ENCODE measurements at places on chromosomes 2 and 18. TPM values are rescaled to one million over a fixed set of nuclear protein-coding genes. Genes with fewer than 3 reads are reported as not detected.
A peak's percentile ranks its signal among the peaks of the same experiment; 100 is the strongest.

DNA sequence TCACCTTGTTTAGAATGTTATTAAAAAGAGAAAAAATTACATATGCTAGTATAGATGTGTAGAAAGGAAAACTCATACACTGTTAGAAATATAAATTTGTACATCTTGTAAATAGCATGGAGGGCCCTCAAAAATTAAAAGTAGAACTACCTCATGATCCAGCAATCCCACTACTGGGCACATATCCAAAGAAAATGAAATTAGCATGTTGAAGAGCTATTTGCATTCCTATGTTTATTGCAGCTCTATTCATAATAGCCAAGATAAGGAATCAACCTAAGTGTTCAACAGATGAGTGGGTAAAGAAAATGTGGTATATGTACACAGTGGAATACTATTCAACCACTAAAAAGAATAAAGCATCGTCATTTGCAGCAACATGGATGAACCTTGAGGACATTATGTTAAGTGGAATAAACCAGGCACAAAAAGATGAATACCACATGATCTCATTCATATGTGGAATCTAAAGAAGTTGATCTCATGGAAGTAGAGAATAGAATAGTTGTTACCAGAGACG is 251.5 kb upstream of the THUMPD2 start:
- no peak for DNase-seq
- no peaks in the 10 kb centered on the region for H3K36me3 ChIP-seq
- no peak overlapping the region for H3K27ac ChIP-seq
- no peaks in the 10 kb centered on the region for H3K4me1 ChIP-seq
- H3K27me3 ChIP-seq = no peaks in the 10 kb centered on the region

DNA sequence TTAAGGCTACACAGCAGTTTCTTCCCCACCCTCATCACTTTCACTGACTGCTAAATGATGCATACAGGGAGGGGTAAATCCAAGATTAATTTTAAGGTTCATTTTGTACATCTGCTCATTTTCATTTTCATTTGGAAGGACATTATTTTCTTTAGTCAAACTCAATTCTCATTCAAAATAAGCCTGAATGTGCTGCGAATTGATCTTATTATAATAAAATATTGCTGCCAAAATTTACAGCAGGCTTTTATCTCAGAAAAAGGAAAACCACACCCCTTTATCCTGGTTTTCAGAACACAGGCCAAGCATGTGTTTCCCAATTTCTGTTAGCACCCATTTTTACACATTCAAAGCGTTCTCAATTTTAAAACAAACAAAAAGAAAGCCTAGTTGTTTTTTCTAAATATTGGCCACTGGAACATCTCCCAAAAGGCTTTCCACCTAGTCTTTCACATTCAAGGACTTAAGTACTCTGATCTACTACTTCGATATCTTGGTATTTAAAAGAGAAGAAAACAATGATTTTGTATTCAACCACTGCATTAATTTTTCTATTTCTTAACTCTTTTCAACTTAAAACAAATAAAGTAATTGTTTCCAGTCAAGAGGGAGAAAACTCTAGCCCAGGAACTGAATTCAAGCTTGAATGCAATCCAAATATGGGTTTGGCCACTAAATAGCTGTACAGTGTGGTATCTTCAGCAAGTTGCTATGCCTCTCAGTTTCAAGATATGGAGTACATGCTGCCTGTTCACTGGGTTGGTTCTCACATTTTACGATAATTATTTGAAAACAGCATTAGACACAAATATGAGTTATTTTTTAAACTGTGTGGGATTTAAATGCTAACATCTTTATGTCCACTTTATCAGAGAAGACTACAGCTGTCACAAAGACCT is 52.5 kb downstream of the CDH2 start:
- no peak overlapping the region for H3K27ac ChIP-seq
- no peak for DNase-seq
- no peaks in the 10 kb centered on the region for H3K4me1 ChIP-seq
- H3K27me3 ChIP-seq = no peaks in the 10 kb centered on the region
- no peaks in the 10 kb centered on the region for H3K36me3 ChIP-seq

ECEL1 gene
- total RNA-seq = 0.16 TPM

SPATA3 gene
- total RNA-seq = not detected

DNA sequence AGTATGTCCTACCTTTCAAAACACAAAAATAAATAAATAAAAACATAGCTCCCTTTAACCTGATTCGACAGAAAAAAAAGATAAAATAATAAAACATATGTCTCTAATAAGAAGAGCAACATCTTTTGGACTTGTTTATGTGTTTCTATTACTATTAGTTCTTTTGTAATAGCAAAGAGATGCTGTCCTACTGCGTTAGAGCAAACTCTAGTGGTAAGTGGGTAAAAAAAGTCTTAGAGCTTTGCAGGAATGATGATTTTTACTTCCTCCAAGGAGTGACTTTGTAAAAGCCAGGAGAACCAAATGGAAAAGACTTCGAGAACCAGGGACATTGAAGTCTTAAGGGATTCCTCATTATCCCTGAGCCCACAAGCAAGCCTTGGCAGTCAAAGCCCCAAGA is 450.1 kb downstream of the METTL4 start:
- no peak overlapping the region for H3K27ac ChIP-seq
- H3K36me3 ChIP-seq = no peaks in the 10 kb centered on the region
- no peak for DNase-seq
- no peaks in the 10 kb centered on the region for H3K4me1 ChIP-seq

DNA sequence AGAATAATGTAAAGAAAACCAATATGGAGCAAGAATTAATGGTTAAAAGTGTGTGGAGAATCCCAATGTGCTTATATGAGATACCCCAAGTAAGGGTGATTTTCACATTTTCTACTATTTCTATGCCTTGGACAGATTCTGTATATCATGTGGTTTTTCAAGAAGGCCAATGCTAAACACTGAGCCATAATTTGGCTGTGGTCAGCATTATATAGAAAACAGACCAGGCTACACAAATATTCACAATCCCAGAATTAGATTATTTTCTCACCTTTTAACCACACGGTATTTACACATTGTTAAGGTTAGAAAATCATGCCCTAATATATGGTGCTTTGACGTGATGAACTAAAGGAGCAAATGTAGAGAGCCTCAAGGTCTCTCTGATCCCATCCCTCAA is 277.4 kb upstream of the LRATD1 start:
- H3K27ac ChIP-seq = no peak overlapping the region
- H3K27me3 ChIP-seq = no peaks in the 10 kb centered on the region
- DNase-seq = no peak
- no peak overlapping the region for H3K4me3 ChIP-seq

DNA sequence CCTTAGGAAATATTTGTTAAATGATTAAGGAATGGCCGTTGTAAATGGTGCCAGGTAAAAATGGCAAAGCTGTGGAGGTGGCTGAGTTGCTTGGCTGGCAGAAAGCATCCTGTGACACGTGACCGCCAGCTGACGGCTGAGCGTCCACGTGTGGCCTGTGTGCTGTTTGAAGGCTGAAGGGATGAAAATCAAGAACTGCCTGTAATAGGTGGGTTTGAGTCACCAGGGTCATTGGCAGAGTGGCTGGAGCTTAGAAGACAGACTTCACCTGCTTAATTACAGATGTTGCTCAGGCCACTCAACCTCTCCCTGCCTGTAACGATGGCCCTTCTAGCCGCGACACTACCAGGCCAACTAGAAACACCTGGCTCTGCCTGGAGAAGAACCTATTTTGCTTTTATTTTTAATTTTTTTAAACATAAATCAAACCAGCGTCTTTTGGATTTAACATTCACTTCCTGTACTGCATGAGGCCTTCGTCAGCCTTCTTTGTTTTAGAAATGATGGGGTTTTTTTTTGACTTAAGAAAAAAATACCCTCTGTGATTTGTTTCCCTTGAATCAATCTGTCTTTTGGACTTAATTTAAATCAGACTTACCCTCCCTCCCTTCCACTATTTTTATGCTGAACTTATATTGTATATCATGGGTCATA is 206.5 kb downstream of the PRKCE start:
- no peaks in the 10 kb centered on the region for H3K36me3 ChIP-seq
- DNase-seq = no peak
- no peak overlapping the region for H3K27ac ChIP-seq
- no peak overlapping the region for H3K4me3 ChIP-seq
- peaks cover 87% of the 10 kb centered on the region for H3K4me1 ChIP-seq
- no peaks in the 10 kb centered on the region for H3K27me3 ChIP-seq

DNA sequence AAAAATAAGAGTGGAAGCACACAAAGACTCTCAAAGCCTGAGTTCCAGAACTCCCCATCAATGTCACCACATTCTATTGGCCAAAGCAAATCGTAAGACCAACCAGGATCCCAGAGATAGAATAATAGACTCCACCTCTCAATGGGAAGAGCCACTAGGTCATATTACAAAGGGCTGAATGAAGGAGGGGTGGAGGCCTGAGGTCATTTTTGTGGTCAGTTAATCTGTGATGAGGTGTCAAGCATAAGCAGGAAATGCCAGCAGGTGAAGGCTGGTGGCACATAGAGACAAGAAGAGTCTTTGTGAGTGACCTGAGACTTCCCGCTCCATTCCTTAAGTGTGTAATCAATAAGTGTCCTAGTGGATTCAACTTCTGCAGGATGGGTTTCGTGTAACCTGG is 144.3 kb downstream of the TFCP2L1 start:
- no peak overlapping the region for H3K27ac ChIP-seq
- H3K4me1 ChIP-seq = no peaks in the 10 kb centered on the region
- H3K27me3 ChIP-seq = no peaks in the 10 kb centered on the region
- H3K36me3 ChIP-seq = no peaks in the 10 kb centered on the region

DNA sequence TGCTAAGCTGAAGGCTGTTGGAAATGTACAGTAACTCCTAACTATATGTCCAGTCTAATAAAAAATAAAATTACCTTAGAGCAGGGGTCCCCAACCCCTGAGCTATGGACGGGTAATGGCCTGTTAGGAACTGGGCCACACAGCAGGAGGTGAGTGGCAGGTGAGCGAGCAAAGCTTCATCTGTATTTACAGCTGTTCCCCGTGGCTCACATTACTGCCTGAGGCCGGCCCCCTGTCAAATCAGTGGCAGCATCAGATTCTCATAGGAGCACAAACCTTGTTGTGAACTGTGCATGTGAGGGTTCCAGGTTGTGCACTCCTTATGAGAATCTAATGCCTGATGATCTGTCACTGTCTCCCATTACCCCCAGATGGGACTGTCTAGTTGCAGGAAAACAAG is 73.1 kb upstream of the CXCR4 start:
- H3K4me3 ChIP-seq = no peak overlapping the region
- H3K27me3 ChIP-seq = no peaks in the 10 kb centered on the region
- no peaks in the 10 kb centered on the region for H3K36me3 ChIP-seq
- no peak for DNase-seq
- H3K4me1 ChIP-seq = no peaks in the 10 kb centered on the region

- peak overlapping the region; percentile 12 for H3K4me3 ChIP-seq
- peak overlapping the region; percentile 76 for H3K27ac ChIP-seq
- DNase-seq = no peak
- no peaks in the 10 kb centered on the region for H3K36me3 ChIP-seq
These were observed 193.2 kb downstream of the INO80D start for GRCh38 chr2:205892665-205893259.

- no peak overlapping the region for H3K4me3 ChIP-seq
- no peaks in the 10 kb centered on the region for H3K36me3 ChIP-seq
- H3K27ac ChIP-seq = no peak overlapping the region
These were observed 17.5 kb upstream of the SULT1C3 start for GRCh38 chr2:108222261-108222660.

FAHD2B gene
- 21.6 TPM for total RNA-seq

AQP12B gene
- not detected for total RNA-seq

- no peaks in the 10 kb centered on the region for H3K27me3 ChIP-seq
- H3K4me1 ChIP-seq = no peaks in the 10 kb centered on the region
- H3K4me3 ChIP-seq = no peak overlapping the region
- no peaks in the 10 kb centered on the region for H3K36me3 ChIP-seq
These were observed 205.8 kb downstream of the INSIG2 start for GRCh38 chr2:118294063-118294462.

- peaks cover 6% of the 10 kb centered on the region for H3K4me1 ChIP-seq
- H3K36me3 ChIP-seq = no peaks in the 10 kb centered on the region
- no peak overlapping the region for H3K4me3 ChIP-seq
- no peaks in the 10 kb centered on the region for H3K27me3 ChIP-seq
- no peak for DNase-seq
- no peak overlapping the region for H3K27ac ChIP-seq
These were observed 89.2 kb upstream of the LRATD1 start for GRCh38 chr2:14543284-14543683.

MAPRE2 gene
- total RNA-seq = 30.8 TPM

DNA sequence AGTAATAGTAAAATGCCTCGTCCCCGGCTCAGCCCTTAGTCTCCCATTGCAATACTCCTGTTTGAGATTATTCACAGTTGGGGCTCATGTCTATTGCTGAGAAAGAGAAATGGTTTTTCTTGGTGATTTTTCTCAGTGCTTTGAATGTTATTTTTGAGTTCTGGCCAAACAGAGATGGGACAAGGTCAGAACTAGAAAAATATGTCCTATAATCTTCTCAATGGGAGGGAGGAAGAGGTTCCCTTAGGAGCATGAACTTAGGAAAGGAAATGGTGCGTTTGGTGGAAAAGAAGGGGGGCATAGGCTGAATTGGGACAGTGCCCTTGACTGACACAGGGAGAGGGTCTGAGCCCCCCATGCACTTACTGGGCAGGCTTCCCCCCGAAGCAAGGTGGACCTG is 133.8 kb downstream of the AGAP1 start:
- DNase-seq = no peak
- H3K4me1 ChIP-seq = no peaks in the 10 kb centered on the region
- H3K27me3 ChIP-seq = no peaks in the 10 kb centered on the region

GRCh38 chr2:168255866-168256265 is 8.5 kb upstream of the STK39 start:
- no peaks in the 10 kb centered on the region for H3K27me3 ChIP-seq
- no peak overlapping the region for H3K4me3 ChIP-seq
- H3K4me1 ChIP-seq = no peaks in the 10 kb centered on the region
- no peak overlapping the region for H3K27ac ChIP-seq
- no peaks in the 10 kb centered on the region for H3K36me3 ChIP-seq

GRCh38 chr18:78767648-78768071 is 212.0 kb upstream of the SALL3 start:
- no peak overlapping the region for H3K4me3 ChIP-seq
- H3K27me3 ChIP-seq = no peaks in the 10 kb centered on the region
- H3K4me1 ChIP-seq = no peaks in the 10 kb centered on the region
- DNase-seq = peak; percentile 65
- no peak overlapping the region for H3K27ac ChIP-seq

SPP2 gene
- total RNA-seq = not detected

GRCh38 chr2:3108710-3109702 is 268.6 kb downstream of the EIPR1 start:
- H3K4me1 ChIP-seq = no peaks in the 10 kb centered on the region
- no peaks in the 10 kb centered on the region for H3K27me3 ChIP-seq
- no peaks in the 10 kb centered on the region for H3K36me3 ChIP-seq
- peak; percentile 57 for DNase-seq
- H3K27ac ChIP-seq = no peak overlapping the region
- H3K4me3 ChIP-seq = no peak overlapping the region
